ENCODE measurements at places on chromosomes 1 and 21.
A peak's percentile ranks its signal among the peaks of the same experiment; 100 is the strongest.

DNA sequence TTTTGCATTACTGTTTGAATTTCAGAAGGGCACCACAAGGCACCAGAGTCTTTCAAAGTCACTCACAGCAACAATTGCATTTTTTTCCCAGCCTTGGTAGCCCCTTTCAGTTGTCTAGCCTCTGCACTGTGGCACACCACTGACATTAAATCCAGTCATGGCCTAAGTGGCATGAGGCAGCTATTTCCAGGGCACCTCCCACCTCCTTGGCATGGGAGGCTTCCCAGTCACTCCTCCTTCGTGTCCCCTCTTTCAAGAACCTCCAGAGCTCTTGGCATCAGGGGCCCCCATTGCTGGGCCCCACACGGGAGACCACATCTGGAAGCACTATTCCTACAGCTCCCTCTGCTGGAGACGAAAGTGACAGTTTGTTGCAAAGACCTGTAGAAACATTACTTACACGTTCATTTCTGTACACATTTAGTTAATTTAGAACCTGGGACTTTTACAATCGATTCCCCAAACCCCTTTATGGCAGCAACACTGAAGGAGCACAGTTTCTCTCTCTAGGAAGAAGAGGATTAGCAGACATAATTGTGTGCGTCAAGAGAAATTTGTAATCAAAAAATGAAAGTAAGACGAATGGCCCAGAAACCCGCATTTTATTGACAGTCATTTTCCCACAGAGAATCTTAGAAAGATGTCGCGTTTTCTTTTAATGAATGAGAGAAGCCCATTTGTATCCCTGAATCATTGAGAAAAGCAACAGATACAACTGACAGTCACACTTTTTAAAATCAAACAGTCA, 5.7 kb upstream of the CHD5 start:
- no peak for DNase-seq

DNA sequence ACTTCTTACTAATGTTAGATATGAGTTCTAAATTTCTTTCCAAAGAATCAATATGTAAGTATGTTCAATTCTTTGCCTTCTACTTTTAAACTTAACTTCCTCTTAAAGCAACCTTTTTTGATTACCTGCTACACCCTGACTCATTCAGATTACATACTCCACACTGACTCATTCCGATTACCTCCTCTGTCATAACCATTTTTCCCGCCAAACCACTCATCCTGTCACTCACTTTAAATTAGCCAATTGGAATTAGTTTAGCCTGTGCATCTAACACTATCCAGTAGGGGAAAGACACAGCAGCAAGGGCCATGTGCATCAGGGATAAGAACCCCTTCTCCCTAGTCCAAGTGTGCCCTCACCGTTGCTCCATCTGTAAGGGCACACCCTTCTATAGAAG, 815.5 kb downstream of the BRINP3 start:
- no peak for DNase-seq

- DNase-seq, result no peak
Observed at GRCh38 chr1:28833381-28833780, 21.4 kb downstream of the OPRD1 start.

- no peak for DNase-seq
Observed at GRCh38 chr1:64440183-64440826, 29.6 kb upstream of the CACHD1 start.

DNA sequence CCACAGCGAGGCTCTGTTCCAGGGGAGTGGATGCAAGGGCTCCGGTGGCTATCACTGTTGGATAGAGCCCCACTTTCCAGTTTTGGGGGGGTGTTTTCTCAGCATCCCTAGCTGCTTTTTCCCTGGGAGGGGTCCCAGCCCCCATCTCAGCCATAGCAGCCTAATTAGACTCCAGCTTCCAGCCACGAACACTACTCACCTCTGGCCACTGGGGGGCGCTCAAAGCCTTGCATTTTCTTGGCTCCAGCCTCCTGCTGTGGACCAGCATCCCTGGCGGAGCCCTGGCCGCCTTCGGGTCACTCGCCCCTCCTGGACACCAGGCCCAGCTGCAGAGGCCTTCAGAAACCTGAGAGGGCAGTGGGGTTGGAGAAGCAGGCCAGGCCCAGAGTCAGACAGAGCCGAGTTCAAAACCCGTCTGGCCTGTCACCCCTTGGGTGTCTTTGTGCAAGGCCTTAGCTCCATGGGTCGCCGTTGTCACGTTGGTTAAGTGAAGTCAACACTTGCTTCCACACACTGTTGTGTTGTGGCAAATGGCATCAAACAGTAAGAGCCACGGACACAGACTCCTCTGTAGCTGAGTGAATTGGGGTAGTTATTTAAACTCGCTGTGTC, 93.5 kb upstream of the ACTL8 start:
- DNase-seq, result peak; percentile 2

DNA sequence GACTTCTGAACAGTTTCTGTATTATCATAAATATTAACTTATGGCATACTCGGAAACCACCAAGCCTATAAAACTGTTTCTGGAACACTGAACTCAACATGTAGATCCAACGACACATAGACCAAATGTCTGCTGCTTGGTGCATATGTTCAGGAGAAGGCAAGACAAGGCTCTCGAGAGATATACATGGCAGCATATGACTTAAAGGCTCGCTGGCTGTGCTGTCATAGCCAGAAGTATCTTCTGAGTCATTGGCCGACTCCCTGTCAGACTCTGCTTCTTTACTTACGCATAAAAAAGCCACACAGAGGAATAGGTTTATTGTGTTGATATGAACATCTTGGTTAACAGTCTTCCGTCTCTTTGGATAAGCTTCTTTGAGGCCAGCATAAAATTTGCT, 60.6 kb downstream of the LYST start:
- DNase-seq, result no peak

- no peak for DNase-seq
Observed at GRCh38 chr1:88503646-88504045, 180.4 kb upstream of the PKN2 start.

GRCh38 chr1:99638853-99639252, 7.1 kb upstream of the PALMD start:
- no peak for DNase-seq

DNA sequence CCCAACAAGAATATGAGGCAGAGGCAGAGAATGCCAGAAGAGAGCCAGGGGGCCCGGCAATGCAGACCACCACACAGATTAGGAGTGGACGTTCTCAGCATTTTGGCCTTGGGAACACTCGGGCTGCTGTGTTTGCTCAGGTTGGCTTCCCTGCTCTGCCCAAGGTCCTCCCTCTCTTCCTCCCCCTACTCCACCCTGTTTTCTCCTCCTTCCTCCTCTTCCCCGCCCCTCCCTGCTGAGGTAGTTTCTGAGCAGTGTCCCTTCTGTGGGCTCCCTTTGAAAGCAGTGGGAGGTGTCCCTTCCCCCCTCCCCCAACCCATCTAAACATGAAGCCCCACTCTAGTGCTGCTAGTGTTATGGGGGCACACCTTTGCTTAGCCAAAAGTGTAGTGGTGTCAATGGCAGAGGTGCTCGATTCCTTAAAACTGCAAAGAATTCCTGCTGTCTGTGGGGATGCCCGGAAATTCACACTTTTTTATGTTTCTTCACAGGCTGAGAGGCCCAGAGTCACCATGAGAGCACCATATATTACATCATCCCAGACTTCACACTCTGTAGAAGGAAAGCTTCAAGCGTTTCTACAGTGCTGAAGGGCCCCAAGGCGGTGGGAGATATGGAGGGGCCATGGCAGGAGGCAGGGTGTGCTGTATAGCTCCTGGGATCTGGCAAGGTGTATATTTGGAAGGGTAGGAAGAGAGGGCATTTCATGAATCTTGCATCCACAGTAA, at the start of gene HHIPL2:
HHIPL2 (minus strand) TSS at position 161 of the 728 bp plus-strand sequence; CDS start at position 101, 60 bp downstream.
- no peak for DNase-seq

- no peak for DNase-seq
Observed at GRCh38 chr1:180551997-180552396, 6.8 kb upstream of the OVAAL start.

- DNase-seq, result no peak
Observed at GRCh38 chr1:4113897-4114296, 213.8 kb upstream of the C1orf174 start.

DNA sequence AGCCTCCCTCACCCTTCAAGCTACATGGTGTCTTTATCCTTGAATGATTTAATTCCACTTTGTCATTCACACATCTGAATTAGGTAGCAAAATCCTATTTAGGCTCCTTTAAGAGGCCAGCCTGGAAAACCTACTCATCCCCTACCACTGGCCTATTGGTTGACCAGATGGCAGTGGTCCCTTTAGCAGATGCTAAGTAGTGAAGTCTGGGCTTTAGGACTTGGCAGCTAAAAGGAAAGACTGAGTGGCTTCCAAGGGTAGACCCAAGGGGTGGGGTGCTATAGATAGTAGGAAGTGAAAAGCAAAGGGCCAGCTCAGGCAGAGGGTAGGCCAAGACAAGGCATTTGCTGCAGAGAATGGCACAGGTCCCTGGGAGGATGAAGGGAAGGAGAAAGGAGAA, 46.6 kb downstream of the KCNJ6 start:
- no peak for DNase-seq

DNA sequence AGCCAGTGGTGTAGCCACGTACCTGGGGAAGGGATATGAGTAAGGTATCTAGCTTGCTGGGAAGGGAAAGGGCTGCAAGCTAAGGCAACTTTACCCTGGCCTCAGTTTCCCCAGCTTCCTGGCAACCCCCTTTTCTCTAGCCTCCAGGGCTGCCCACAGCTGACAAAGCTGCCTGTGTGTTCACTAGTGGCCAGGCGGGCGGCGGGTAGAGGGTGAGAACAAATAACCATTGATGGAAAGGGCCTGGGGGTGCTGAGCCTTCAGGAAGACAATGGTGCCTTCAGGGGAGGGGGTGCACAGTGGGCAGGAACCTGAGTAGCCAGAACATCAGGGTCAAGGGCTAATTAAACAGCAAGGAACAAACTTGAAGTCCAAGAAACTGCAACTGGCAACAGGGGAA, 6.1 kb downstream of the CERS2 start:
- no peak for DNase-seq
